NCI-H446 (cell line): ENCODE measurements at places on chromosomes 6 and 20.

- no peak for DNase-seq
Measured at GRCh38 chr6:43948527-43949485, 178.4 kb downstream of the MRPL14 start.

DNA sequence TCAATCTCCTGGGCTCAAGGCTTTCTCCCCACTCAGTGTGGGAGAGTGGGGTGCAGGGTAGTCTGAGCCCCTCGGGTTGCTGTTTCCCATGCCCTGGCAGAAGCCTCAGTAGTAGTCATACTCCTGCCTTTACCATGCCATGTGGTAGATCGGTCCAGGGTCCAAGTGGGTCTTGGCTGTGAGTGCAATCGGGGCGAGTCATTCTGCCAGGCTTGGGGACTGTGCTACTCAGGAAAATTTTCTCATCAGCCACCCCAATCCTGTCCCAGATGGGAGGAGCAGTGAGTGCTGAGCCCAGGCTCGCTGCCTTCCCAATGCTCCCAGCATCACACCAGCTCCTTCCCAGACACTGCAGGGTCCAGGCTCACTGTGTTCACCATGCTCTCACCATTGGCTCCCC lies 10.7 kb upstream of the RAET1L start:
- DNase-seq: no peak

GRCh38 chr20:23368316-23369071 lies 6.5 kb downstream of the GZF1 start:
- no peak for DNase-seq

DNA sequence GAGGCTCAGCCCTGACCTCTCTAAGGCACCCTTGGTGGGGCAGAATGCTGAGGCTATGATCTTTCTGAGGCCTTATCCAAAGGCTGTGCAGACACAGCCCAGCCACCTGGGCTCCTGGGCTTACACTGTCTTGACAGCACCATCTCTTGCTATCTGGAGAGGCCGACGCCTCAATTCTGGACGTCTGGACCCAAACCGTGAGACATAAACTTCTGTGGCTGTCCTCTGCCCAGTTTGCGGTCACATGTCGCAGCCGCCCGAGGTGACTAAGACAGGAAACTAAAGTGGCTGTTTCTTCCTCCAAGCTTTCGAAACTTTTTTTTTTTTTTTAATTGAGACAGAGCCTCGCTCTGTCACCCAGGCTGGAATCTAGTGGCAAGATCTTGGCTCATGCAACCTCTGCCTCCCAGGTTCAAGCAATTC lies 49.3 kb downstream of the PRR18 start:
- no peak for DNase-seq
